ENCODE measurements at places on chromosomes 3 and 15.
A peak's percentile ranks its signal among the peaks of the same experiment; 100 is the strongest.

GRCh38 chr3:122786066-122786465 is 7.6 kb downstream of the HSPBAP1 start:
- peak; percentile 19 for DNase-seq

- no peak for DNase-seq
Observed at GRCh38 chr3:129033633-129034321, 26.8 kb upstream of the GP9 start.

DNA sequence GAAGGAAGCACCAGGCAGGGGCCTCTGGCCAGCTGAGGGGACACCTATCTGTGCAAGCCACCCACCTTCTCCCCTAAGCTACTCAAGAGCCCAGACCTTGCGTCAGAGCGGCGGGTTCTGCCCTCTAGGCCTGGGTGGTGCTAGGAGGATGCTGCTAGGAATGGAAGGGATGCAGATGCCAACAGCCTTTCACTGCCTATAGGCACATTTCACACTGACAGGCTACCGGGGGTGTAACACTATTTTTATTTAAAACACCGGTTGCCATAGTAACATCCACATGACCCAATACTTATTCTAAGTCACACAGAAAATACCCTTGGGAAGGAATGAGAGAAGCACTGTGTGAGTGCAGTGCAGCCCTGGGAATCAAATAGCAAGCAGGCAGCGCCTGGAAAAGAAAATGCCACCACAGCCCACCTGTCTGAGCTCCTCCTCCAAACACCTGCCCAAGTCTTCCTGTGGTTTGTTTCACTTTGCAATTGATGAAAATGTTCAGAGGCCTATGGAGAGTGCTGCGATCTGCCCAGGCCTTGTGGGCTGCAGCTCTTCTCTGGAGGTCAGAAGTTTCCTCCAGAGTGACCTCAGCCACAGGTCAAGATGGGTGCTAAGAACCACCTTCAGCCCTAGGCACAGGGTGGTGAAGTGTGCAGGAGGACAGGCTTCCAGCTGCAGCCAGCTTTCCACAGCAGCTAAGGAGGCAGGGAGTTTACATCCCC is 113.5 kb upstream of the TOPAZ1 start:
- DNase-seq, result no peak

DNA sequence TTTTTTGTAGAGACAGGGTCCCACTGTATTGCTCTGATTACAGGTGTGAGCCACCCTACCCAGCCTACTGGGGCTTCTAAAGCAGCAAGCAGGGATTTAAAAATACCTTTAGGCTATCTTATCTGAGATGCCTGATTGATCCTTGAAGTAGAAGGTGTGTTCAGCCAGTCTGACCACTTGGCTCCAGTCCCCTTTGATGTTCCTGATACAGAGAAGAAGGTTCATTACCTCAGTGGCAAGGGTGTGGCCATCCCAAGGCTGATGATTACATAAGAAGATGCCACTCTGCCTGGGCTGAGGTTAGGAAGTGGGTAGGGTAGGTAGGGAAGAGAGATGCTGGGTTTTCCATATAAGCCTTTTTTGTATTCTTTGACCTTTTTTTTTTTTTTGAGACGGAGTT is 11.2 kb upstream of the DCAF1 start:
- no peak for DNase-seq

GRCh38 chr15:67126551-67127330 is 61.3 kb downstream of the SMAD3 start:
- DNase-seq, result no peak

DNA sequence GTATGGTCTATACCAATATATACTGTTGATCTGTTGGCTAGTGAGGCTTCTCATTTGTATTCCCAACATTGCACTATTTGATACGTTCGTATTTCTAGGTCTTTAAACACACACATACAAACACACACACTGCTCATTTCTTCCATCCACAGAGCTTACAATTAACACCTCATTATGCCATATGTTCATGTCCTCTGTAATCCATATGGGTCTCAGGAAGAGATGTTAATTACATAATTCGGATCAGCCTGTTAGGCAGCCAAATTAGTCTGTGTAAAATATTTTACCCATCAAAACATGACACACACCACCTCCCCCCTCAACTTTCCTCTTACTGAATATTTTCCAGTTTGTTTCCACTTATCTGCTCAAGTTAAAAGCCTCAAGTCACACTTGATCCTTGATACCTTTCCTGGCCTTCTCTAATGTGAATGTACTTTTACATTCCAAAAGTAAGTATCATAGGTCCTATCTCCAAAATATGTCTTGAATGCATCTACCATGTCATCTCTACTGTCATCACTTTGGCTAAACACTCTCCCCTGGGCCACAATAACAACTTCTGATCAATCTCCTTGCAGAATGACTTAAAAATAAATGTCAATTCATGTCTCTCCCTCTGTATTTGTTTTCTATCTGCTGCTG is 28.2 kb downstream of the EOGT start:
- DNase-seq, result no peak

- DNase-seq, result no peak
Observed at GRCh38 chr15:31485911-31486461, 159.4 kb downstream of the KLF13 start.

- no peak for DNase-seq
Observed at GRCh38 chr15:73922186-73923151, 3.8 kb upstream of the LOXL1 start.

- DNase-seq, result no peak
Observed at GRCh38 chr3:41705893-41706292, 256.0 kb downstream of the ULK4 start.

DNA sequence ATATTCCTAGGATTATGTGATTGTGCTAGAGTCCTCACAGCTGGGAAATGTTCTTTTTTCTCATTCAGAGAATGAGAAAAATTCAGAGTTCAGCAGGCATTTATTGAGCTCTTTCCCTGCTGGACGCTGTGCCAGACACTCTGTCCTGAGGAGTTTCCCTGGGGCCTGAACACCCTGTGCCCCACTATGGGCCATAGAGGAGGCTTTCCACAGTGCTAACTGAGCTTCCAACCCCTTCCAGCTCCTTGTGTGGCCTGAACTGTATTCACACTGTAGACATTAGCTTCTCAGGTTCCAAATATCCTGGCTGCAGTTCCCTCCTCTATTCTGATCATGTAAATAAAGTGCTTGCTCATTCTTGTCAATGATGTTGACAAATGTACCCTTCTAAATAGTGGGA is 10.0 kb downstream of the ABHD2 start:
- DNase-seq, result no peak

DNA sequence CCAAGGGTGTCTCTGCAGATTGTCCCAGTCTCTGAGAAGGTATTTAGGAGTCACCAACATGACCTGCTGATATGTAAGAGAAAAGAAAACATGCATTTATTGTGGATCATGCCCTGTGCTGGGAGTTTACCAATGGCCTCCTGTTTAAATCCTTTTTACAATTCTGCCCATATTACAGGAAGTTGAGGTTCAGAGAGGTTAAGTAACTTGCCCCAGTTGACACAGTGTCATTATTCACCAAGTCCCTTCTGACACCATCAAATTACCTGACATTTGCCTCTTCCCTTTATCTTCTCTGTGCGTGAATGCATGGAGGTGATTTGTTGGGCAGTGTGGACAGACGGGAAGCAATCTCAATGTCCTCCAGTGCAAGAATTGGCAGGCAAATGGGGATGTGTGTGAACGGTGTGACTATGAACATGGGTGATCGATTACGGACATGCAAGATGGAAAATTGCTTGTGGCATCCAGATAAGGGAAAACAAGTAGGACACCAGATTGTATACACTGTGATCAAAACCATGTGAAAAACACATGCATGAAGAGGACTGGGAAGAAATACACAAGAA is 27.3 kb downstream of the ZNF710 start:
- no peak for DNase-seq

- no peak for DNase-seq
Observed at GRCh38 chr3:70333080-70333479, 20.6 kb upstream of the MDFIC2 start.

DNA sequence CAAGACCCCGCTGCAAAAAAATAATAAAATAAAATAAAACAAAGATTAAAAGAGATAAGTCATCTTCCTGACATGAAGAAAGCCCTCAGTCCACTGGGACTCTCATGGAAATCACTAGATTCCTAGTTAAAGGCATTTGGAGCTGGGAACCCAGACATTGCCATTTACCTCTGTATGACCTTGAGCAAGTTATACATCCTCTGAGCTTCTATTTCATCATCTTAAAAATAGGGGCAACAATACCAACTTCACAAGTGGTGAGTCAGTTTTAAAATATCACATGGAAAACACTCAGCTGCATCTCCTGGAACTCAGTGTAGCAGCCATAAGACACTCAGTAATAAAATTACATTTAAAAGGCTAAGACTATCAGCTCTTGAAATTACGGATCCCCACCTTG is 334.8 kb downstream of the ERC2 start:
- no peak for DNase-seq

GRCh38 chr15:63755162-63755561 is 78.6 kb downstream of the HERC1 start:
- DNase-seq, result no peak

GRCh38 chr3:70982700-70983140 is 600.8 kb downstream of the FOXP1 start:
- DNase-seq, result peak; percentile 70

- no peak for DNase-seq
Observed at GRCh38 chr3:13345772-13346171, 74.3 kb downstream of the NUP210 start.

DNA sequence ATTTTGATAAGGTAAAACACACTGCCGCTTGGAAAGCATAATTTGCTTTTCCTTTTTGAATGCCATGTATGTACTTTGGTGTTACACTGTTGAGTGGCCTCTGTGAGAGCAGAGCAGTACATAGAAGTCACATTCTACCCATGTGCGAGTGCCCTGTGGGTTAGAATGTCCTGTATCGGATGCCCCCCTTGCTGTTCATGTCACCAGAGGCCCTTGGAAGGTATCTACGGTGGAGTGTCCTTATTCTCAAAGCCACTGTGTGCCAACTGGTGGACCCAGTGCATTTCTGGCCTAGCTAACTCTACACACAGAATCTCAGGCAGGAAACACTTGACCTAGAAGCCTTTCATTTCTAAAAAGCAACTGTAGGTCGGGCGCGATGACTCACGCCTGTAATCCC is 137.0 kb downstream of the GHSR start:
- no peak for DNase-seq

DNA sequence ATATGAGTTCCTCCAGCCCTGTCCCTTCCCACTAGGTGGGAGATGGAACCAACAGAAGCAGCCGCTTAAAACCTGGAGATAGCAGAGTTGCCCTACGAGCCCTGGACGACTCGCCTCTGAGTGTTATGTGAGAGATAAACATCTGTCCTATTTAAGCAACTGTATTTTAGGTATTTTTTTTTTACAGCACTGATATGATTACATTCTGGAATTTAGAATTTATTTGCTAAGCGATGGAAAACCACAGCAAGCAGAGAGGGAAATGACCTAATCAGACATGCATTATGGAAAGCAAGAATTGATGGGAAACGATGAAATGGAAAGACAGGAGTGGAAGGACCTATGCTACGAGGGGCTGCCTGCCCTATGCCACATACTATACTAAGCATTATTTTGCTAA is 379.0 kb upstream of the IL12A start:
- no peak for DNase-seq

DNA sequence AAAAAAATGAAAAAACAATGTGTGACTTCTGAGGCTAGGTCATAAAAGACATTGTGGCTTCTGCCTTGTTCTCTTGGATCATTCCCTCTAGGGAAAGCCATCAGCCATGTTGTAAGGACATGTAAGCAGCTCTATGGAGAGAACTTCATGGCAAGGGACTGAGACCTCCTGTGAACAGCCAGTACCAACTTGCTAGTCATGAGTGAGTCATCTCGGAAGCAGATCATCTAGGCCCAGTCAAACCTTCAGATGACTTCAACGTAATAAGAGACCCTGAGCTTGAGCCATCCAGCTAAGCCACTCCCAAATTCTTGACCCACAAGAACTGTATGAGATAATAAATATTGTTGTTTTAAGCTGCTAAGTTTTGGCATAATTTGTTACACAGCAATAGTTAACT is 4.9 kb downstream of the MON1A start:
- no peak for DNase-seq

DNA sequence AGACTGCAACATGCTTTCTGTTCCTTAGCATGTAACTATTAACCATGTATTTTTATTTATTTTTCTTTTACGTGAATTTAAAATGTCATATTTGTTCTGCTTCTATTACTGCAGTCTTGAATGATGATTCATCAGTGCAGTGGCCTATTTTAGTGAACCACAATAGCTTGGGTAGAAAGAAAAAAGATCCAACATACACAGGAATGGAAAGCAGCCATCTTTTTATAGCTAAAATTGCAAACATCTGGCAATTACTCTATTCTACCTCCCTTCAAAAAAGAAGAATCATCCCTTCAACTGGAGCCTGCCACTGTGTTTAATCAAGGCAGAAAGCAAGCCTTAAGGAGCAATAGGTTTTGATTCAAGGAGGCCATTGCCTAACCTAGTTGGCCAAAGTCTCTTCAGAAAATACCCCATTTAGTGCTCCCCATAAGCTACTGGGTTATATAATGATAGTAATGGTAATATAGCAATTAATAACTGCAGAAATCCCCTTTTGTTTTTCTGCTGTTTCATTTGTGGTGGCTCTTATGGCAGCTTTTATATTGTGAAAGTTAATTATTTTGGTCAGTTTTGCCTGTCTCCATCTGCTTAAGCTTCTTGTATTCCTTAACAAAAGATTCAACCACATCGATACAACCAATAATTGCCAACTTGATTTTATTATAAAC is 267.3 kb downstream of the LPP start:
- DNase-seq, result no peak

DNA sequence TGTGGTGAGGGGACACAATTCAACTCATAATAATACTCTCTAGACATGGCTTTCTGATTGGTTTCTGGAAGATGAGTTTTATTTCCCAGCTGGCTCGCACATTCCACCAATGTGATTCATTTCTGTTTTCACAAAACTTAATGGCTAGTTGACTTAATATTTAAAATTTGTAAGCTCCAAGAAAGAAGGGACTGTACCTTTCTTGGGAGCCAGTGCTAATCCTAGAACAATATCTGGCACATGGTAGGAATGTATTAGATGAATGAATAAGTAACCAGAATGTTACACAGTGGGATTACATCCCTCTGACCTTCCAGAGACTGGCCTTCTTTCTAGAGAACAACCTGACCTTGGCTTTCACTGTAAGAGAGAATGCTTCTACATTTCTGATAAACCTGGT is 262.8 kb downstream of the RORA start:
- no peak for DNase-seq

- DNase-seq, result no peak
Observed at GRCh38 chr3:184440151-184440550, 60.3 kb downstream of the CHRD start.

- no peak for DNase-seq
Observed at GRCh38 chr3:122974764-122975162, 52.8 kb downstream of the SEMA5B start.

DNA sequence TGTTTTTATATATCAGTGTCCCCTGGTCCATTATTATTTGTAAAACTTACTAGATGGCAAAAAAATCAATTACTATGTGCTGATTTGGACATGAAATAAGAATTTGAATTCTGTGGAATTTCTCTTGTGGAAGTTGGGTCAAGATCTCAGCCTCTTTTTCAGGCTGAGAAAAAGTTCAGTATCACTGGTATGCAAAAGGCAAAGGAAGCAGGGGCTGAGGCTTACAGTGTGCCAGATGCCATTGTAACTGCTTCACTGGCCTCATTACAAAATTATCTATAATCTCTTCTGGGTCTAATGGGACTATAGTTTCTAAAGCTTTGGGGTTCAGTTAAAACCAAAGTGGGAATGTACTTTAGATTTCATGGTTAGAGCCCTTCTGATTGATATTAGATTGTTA is 125.9 kb upstream of the SLC7A14 start:
- no peak for DNase-seq

- DNase-seq, result no peak
Observed at GRCh38 chr15:96802611-96803255, 472.2 kb downstream of the NR2F2 start.

GRCh38 chr15:42994546-42994945 is 74.0 kb upstream of the TTBK2 start:
- DNase-seq, result no peak
